NCI-H1105 (cell line): ENCODE measurements at places on chromosomes 1 and 21.

DNA sequence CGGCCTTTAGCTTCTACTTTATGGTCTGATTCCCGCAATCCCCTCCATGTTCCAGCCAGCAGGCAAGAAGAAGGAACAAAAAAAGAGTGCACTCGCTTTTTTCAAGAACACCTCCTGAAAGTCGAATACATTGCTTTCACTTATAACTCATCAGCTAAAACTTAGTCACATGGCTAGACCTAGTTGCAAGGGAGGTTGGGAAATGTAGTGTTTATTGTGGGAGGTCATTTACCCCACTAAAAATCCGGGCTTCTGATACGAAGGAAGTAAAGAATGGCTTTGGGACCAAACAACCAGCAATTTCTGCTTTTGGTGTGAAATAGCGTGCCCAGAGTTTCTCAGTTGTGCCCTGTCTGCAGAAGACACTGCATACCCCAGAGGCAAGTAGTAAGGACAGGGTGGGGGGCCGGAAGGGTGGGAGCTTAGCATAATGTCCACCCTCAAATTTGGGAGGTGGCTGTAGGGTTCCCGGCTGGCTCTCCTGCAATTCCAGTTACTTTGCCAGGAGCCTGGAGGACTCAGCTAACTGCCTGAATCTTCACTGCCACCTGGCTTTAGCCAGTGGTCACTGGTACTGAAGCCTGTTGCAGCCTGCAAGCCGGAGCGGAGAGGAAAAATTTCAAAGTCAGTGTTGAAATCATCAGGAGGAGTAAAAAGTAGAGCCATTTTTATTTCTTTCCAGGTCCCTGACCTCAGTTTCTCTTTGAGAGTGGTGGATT lies 57.7 kb upstream of the F3 start:
- no peak for DNase-seq

GRCh38 chr21:36694031-36694515 lies 4.8 kb upstream of the SIM2 start:
- DNase-seq, result no peak

GRCh38 chr1:201100169-201100930 lies 11.9 kb downstream of the CACNA1S start:
- DNase-seq, result no peak

DNA sequence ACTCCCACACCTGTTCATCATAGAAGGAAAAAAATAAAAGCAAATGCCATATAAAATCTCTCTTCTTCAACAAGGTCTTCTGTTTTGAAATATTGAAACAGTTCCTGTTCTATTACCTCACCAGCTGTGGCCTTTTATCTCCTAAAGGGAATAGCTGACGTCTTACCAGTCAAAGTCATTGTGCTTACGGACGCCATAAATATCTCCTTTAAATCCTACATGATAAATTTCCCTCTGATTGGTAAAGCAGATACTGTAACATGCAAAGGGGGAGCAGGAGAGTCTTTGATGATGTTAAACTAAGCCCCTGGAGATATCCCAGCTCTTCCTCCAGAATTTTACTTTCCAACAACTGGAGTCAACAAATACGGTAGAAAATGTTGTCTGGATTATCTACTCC lies 168.4 kb downstream of the ZC3H11B start:
- DNase-seq, result no peak

- DNase-seq, result no peak
Measured at GRCh38 chr1:16180291-16180824, 24.5 kb upstream of the EPHA2 start.

GRCh38 chr21:21029164-21029563 lies 31.0 kb downstream of the NCAM2 start:
- no peak for DNase-seq

DNA sequence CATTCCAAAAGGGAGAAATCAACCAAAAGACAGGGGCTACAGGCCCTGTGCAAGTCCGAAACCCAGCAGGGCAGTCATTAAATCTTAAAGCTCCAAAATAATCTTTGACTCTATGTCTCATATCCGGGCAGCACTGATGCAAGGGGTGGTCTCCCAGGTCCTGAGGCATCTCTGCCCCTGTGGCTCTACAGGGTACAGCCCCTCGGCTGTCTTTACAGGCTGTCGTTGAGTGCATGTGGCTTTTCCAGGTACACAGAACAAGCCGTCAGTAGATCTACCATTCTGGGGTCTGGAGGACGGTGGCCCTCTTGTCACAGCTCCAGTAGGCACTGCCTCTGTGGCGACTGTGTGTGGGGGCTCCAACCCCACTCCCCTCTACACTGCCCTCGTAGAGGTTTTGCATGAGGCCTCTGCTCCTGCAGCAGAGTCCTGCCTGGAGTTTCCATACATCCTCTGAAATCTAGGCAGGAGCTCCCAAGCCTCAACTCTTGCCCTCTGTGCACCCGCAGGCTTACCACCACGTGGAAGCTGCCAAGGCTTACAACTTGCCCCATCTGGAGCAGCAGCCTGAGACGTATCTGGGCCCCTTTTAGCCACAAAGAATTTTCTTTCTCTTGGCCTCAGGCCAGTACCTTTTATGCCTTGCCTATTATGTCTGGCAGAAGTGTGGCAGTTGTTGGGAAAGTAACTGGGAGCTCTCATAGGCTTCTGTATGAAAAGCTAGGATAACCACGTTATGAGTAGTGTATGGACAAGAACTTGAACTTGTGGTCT lies 52.5 kb downstream of the POU2F1 start:
- peak; percentile 71 for DNase-seq

- no peak for DNase-seq
Measured at GRCh38 chr1:228280106-228280901, 72.5 kb downstream of the OBSCN start.

DNA sequence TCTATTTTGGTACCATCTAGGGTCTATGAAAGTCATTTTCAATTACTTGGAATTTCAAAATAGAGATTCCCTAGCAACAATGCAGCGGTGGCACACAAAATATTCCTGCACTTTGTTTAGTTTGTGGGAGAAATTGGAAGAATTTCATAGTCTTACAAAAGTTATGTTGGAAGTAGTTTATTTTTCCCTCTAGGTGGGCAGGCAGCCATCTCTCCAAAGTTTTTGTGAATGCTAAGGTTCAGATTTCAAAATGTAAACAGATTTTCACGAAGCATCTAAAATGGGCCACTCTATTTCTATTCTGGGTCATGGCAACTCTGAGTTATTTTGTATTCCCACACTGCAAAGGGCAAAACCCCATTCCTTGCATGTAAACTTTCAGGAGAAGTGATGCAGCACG lies 8.0 kb downstream of the SMCP start:
- DNase-seq, result no peak
